NK-92 treated with Interleukin-12 subunit alpha and Interleukin-12 subunit beta, amount 100 ng/mL, for 24 hours (cell line): ENCODE measurements at places on chromosomes 12 and 14.

GRCh38 chr12:93793983-93794382, 116.8 kb downstream of the CRADD start:
- DNase-seq = no peak

GRCh38 chr12:12477532-12477890, 85.2 kb downstream of the DUSP16 start:
- no peak for DNase-seq

- DNase-seq = no peak
Observed at GRCh38 chr12:10718279-10718821, 4.8 kb downstream of the YBX3 start.

DNA sequence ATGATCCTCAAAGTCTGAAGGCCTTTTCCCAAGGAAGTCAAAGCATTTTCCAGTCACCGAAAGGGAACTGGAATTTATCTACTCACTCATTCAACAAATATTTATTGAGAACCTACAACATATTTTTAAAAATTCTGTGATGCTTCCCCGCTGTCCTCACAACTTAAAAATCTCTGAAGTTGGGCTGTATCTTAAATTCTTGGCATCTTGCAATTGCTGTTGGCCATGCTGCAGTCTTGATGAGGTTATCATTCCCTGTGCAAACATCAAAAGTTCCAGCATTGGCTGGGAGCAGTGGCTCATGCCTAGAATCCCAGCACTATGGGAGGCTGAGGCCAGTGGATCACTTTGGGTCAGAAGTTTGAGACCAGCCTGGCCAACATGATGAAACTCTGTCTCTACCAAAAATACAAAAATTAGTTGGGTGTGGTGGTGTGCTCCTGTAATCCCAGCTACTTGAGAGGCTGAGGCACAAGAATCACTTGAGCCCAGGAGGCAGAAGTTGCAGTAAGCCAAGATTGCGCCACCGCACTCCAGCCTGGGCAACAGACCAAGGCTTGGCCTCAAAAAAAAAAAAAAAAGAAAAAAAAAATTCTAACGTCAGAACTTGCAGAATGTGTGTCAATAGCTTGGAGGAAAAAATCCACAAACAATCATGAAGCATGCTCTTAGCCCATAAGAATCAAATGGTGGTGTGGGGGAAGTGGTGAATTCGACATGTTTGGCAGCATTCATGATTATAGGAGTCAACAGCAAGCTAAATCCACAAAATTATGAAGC, 34.9 kb downstream of the CCDC177 start:
- DNase-seq = no peak

- DNase-seq = no peak
Observed at GRCh38 chr14:20477211-20477876, 8.1 kb downstream of the PNP start.

- peak; percentile 86 for DNase-seq
Observed at GRCh38 chr14:77040059-77040740, 11.7 kb upstream of the IRF2BPL start.

DNA sequence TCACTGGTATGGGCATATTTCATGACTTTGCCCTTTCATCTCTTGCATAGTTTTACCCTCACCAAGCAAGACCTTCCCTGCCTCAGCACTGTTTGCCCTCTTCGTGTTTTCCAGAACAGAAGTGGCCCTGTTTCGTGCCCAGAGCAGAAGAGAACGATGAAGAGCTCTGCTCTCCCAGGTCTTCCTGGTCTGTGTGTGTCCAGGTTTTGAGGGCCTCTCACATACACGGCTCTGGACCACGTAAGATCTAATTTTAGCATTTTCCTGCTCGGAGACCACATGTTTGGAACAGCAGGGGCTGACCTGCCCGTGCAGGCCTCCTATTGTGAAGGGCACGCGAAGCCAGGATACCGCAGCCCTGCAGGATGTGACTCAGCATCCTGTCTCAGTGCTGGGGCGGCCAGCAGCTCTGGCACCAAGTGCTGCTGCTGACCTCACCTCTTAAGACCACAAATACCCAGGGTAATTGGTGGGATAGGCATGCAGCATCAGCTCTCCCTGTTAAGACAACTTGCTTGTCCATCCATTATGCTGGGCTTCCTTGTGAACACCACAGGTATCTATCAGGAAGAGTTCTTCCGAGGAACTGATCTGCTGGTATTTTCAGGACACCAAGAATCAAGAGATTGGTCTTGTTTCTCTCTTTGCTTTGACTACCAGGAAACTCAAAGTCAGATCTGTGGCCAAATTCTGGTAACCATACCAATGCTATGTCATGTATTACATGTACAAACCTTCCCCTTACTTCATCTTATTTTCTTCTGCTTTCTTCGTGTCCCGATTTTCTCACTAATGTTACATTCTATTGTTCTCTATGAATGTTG, 19.0 kb downstream of the SSH1 start:
- peak; percentile 86 for DNase-seq

- DNase-seq = no peak
Observed at GRCh38 chr12:110649341-110649847, 35.5 kb downstream of the TCTN1 start.

GRCh38 chr14:38982837-38983236, 120.2 kb downstream of the SEC23A start:
- DNase-seq = no peak

DNA sequence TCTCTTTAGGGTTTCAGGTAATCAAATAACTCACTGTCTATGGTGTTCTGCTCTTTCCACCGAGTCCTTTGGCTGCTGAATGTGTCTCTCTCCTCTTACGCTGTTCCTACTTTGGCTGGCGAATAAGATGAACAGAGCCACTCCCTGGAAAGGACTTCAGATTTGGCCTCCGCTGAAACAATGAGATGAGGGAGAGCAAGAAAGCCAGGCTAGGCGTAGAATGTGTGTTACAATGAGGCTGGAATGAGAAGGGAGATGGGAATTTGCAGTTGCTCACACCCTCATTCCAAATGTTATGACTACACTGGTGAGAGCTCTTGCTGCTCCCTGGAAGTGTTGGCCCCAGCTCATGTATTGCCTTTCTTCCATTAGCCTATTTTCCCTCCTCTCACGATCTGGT, at the start of gene MFAP5:
Gene MFAP5 (minus strand): TSS at position 234 of the 400 bp plus-strand sequence. CDS start 722 bp downstream, outside the sequence.
- no peak for DNase-seq

DNA sequence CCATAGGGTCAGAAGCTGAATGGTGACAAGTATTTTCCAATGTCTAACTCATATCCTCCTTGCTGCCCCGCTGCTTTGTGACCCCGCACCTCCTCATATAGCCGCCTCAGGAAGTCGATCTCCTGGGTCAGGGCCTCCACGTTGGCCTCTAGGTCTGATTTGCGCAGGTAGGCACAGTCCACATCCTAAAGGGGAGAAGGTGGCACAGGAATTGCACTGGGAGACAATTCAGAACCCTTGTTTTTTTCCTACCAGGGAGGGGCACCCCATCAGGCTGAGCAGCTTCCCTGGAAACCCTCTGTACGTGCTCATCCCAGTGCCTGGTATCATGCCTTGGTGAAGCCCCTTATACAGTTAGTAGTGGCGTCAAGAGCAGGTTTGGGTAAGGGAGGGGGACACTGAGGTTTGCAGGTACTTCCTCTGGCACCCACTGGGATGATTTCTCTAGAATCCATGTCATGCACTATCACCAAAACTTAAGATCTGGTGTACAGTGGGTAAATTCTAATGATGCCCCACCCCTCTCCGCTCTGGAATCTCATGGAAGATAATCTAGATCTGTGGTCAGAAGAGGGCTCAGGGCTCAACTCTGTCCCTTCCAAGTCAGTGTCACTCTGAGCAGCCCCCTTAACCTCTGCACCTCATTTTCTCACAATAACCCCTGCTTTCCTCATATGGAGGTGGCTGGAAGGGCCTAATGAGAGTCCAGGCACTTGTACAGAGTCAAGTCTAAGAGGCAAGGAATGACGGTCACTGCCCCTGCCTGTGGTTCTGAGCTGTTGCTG, 20.1 kb upstream of the KRT86 start:
- no peak for DNase-seq

- no peak for DNase-seq
Observed at GRCh38 chr14:62015243-62015642, 253.0 kb downstream of the SNAPC1 start.

DNA sequence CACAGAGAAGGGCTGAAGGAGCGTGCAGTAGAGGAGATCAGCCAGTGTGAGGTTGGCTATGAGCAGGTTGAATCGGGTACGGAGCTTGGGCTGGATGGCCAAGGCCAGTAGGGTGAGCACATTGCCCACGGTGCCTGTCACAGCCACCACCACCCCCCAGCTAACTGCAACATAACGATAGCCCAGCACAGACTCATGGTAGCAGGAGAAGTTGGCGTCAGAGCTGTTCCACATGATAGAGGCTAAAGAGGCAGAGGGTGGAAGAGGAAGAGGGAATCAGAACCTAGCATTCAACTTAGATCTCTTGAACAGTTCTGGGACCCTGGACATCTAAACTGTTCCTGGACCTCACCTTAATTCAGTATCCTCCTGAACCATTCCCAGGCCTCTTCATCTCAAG, 668 bp downstream of the GPR84 start:
- DNase-seq = no peak

DNA sequence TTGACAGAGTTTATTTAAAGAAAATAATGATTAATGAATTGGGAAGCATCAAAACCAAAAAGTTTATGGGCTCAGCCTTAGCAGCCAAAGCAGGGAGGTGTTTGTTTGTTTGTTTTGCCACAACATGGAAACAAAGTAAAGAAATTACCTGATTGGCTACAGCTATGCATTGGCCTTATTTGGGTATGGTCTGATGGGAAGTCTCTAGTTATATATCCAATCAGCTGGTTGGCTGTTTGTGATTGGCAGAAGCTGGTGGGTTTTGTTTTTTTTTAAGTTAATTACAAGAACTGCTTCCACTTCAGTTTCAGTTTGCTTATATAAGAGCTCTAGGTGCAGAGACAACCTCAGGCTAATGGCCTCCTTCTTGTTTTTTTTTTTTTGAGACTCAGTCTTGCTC, 4.6 kb upstream of the LEMD3 start:
- DNase-seq = no peak

DNA sequence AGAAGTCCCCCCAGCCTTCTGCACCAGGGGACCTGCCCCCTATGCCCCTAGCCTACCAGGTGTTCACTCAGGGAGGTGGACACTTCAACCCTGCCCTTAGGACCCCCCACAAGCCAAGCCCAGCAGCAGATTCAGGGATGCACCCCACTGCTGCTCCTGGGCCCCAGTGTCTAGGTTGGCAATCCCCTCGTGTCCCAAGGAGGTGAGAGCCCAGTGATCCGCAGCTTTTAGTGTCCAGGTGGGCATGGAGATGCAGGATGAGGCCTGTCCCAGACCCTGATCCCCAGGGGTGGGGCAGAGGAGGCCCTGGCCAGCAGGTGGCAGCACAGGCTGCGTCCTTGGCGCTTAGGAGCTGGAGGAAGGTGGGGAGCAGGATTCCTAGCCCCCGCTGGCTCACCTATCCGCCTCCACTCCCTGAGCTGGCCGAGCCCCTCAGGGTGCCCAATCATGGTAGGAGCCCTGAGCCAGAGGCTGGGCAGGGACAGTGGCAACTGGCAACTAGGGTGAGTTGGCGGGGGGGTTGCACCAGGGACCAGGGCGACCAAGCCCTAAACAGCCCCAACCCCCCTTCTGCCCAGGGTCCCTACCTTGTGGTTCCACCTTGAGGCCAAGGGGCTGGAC, 4.1 kb downstream of the CKB start:
- no peak for DNase-seq

- no peak for DNase-seq
Observed at GRCh38 chr14:66842911-66843512, 335.1 kb downstream of the GPHN start.

DNA sequence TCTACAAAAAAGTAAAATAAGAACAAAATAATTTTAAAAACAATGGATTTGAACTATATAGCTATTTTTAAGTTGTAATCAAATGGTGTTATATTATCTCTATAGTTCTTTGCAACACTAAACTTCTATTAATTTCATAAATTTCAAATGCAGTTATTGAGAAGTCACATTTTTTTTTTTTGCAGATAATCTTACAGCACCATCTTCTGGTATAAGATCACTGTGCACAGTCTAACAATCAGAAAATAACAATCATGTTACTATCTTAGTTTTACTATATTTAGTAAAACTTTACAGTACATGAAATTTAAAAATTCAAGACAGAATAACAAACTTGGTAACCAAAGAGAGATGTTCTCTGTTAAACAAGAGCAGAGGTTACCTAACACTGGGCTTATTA, 40.6 kb downstream of the GXYLT1 start:
- no peak for DNase-seq

DNA sequence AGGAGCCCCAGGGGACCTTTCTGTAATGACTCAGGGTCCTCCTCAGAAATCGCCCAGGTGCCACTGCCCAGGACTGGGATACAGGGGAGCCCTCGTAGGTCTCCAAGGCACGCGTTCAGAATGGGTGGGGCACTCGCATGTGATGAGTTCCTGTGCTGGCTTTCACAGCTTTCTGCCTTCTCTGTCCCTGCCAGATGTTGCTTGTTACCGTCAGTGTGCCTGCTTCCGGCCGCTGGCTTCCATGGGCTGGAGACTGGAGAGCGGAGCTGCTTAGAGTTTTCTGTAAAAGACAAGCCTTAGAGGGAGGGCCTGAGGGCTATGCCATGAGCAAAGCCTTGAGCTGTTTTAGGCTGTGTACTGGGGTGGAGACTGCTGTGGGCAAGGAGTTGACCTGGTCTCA, 75.0 kb upstream of the SLC24A4 start:
- DNase-seq = no peak

DNA sequence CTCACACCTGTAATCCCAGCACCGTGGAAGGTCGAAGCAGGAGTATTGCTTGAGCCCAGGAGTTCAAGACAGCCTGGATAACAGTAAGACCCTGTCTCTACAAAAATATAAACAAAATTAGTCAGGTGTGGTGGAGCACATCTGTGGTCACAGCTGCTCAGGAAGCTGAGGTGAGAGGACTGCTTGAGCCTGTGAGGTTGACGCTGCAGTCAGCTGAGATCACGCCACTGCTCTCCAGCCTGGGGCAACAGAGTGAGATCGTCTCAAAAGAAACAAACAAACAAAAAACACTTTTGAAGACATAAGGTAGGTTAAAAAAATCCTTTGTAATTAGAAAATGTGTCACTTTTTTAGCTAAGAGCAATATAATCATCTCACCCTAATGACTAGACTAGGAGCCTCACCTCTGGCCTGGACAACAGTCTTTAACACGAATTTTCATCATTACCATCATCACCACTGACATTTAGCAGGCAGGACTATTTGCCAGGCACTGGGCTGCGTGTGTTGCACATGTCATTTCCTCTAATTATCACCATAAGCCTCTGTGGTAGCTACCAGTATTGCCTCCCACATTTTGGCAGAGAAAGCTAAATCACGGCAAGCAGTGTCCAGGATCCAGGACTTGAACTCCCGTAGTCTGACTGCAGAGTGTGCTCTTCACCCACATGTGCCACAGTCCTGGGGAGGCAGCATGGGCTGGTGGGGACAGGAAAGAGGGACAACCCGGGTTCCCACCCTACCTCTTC, 4.6 kb upstream of the SYCP3 start:
- DNase-seq = peak; percentile 8
